ENCODE measurements at places on chromosomes 7 and 10. TPM values are rescaled to one million over a fixed set of nuclear protein-coding genes. Genes with fewer than 3 reads are reported as not detected.

- no peak for DNase-seq
Observed at GRCh38 chr10:121615435-121615793, 17.2 kb upstream of the FGFR2 start.

DNA sequence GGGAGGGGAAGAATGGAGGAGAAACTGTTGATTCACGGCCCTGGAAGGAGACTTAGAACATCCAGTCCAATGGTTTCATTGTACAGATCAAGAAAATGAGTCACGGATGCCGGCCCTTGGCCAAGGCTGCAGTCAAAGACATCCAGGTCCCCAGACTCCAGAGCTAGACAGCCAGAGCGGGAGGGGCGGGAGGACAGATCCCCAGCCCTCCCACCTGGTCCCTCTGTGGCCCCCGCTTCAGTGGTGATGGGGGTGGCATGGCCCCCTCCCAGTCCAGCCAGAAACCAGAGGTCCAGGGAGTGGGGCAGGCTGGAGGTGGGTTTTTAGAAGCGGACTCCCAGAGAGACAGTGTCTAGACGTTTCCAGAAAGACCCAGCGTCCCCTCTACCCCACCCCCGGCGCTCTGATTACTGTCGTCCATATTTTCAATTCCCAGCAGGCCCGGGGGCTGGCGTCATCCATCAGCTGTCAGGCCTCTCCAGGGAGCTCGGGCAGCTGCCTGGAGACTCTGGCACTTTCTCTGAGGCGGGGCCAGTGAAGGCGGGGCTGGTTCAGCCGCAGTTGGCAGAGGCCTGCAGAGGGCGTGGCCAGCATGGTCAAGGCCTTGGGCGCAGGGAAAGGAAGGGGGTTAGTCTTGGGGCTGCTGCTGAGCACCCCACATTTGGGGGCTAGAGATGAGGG, 8.0 kb upstream of the HSPB1 start:
- peak; percentile 24 for DNase-seq

- no peak for DNase-seq
Observed at GRCh38 chr10:104577163-104577562, 63.9 kb upstream of the SORCS3 start.

DNA sequence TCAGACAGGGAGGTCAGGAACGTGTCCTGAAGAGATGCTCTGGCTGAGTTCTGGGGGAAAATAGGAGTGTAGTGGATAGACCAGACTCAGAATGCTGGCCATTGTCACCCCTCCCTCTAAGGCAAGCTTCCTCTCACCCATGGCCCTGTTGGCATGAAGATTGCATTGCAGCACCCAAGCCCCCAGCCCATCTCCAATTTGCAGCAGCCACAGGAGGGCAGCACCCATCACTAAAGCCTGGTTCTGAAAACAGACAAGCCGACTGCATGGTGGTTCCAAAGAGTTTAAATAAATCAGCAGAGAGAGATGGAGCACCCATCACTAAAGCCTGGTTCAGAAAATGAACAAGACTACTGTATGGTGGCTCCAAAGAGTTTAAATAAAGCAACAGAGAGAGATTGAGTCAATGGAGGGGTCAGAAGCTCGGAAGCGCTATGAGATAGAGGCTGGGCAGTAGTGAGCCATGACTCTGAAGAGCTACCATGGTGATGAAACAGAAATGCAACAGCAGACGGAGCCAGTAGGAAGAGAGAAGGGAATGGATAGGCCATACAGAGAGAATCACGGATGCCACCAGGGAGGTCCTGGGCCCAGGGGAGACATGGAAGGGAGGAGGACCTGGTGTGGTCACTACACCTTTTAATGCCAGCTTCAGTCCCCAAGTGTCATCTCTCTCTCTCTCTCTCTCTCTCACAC, 237.9 kb upstream of the MYO3A start:
- no peak for DNase-seq

Gene ESYT2
- 52.1 TPM for total RNA-seq

Gene RADIL
- 3.1 TPM for total RNA-seq
